ENCODE measurements at places on chromosomes 2 and 18.

DNA sequence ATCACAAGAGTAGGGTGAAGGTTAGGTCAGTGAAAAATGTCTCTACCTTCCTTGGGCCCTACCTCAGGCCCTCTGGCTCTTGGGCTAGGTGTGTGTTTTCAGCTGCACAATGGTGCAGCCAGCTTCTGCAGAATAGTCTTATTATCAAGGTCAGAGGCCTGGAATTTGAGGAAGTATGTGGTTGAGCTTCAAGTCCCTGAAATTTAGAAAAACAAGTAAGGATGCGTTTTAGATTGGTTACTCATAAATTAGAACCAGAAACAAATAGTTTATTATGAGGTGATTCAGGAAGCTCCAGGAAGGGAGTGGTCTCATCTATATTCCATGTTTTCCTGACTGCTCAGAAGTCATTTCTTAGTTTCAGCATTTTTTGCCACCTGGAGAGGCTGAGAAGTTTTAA, 204.2 kb upstream of the CELF4 start:
- DNase-seq, result no peak

DNA sequence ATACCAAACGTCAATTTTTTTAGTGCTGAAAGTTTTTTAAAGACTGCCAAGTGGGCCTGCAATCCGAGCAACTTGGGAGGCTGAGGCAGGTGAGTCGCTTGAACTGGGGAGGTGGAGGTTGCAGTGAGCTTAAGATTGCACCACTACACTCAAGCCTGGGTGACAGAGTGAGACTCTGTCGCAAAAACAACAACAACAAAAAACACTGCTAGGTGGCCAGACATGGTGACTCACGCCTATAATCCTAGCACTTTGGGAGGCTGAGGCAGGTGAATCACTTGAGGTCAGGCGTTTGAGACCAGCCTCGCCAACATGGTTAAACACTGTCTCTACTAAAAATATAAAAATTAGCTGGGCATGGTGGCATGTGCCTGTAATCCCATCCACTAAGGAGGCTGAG, 202.8 kb upstream of the COPS8 start:
- DNase-seq, result no peak

DNA sequence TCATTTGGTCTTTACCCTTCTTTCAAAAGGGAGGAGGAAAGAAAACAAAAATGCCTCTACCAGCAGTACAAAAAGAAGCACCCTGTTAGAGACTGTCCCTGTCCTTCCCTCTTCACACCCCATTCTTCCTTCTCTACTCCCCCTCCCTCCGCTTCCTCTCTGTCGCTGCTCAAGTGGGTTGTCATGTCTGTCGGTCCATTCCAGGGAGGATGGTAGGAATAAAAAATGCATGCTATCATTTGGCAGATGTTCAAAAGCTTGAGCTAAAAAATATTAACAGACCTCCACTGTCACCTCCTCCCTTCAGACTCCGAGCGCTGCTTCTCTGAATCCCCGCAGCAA, 482.0 kb downstream of the BCL11A start:
- no peak for DNase-seq

DNA sequence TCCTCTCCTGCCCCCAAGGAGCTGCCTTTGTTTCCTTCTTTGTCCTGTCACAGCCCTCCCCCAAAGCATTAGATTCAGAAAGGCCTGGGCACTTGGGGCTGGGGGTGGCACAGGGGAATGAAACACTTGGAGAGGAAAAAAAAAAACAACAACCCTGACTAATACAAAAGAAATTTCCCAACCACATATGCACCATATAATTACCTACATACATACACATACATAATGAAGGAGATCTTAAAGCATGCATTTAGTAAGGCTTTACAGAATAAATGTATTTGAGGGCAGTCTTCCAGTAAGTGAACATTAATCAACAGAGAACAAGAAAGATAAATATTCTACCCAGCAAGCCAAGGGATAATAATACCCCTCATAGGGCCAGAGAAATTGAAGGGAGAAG, 70.0 kb upstream of the PPP1CB start:
- DNase-seq, result no peak

Data from cardiac septum (tissue), 1 donor.